ENCODE measurements at places on chromosomes 1 and 21. TPM values are rescaled to one million over a fixed set of nuclear protein-coding genes. Genes with fewer than 3 reads are reported as not detected.

DNA sequence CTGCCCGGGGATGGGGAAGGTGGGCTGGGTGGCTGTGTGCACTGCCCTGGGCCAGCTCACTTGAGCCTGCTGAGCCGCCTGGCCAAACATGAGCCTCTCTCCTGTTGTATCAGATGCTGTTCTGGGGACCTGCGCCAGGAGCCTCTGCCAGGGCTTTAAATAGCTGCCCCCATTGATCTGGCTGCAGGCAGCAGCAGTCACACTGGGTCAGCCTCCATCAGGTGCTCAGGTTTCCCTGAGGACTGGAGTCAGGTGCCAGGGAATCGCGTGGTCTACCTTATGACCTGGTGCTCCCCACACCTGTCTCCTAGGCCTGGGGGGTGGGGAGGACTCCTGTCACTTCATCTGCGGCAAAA lies 700 bp upstream of the CCDC28B start:
- DNase-seq: no peak

DNA sequence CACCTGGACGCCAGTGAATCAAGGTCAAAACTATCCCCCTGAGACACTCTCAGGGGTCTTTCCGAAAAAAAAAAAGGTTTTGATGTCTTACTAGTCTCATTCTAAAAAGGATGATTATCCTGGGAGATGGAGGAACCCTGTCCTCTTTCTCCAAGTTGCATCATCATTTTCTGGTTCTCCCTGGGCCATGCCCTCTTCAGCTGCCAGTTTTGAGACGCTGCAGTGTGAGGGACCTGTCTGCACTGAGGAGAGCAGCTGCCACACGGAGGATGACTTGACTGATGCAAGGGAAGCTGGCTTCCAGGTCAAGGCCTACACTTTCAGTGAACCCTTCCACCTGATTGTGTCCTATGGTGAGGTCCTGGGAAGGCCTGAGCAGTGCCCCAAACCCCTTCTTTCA lies 3.5 kb downstream of the FCRLA start:
- DNase-seq: no peak

DNA sequence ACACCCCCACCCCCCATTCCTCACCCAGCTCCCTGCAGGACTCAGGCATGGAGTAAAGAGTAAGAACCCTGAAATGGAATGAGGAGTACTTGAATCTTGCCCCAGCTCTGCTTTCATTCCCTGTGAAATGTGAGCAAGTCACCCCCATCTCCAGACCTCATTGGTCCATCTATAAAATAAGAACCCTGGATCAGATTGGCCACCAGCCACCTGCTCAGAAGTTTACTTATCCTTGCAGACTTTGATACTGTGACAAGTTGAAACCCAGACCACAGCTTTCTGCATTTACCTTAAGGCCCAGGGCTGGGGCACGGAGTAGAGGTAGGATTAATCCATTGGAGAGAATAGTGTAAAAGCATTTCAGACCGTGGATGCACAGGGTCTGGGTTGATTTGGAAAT lies 2.2 kb downstream of the KISS1 start:
- no peak for DNase-seq

DNA sequence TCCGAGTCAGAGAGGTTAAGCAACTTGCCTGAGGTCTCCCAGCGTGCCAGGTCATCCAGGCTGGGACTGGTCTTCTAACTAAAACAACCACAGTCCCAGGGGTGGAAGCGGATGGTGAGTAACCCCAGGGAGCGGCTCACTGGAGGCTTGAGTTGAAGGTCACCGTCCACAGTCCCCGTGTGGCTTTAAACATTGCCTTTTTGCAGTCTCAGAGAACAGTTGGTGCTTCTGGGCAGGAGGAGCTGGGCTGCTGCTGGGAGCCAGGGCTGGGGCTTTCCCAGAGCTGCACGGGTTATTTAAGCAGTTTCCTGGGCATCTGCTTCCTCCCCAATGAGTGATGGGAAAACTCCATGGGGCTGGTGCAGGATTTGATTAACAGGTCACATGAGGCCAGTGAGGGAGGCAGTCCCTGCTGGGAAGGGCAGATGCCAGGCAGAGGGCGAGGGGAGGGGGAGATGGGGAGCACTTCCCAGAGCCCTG lies 12.3 kb downstream of the ARHGEF10L start:
- DNase-seq: no peak

Gene RNASEL
- 10.5 TPM for total RNA-seq
